Gastrocnemius medialis (tissue), 4 donors: ENCODE measurements at places on chromosomes 2 and 18. TPM values are rescaled to one million over a fixed set of nuclear protein-coding genes. Genes with fewer than 3 reads are reported as not detected.

Gene NGEF
- total RNA-seq, result 0.84 TPM

Gene CCBE1
- 0.71 TPM for total RNA-seq

Gene MAL
- total RNA-seq, result 0.64 TPM

DNA sequence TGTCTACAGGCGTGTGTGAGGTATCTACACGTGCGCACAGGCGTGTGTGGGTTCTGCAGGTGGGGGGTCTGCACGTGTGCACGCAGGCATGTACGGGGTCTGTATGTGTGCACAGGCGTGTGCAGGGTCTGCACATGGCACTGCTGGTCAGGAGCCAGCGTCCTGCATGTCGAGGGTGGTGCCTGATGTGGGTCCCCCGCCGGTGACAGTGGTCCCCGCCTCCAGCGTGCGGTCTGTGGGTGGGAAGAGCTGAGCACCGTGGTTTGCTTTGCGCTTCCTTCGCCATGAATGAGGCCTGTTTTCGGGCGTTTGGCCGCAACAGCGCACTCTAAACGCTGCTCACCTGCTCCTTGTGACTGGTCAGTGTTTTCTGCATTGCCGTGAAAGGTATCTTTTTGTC is 57.2 kb downstream of the CTDP1 start:
- H3K36me3 ChIP-seq, result peaks cover 82% of the 10 kb centered on the region
- no peak for DNase-seq
- H3K27me3 ChIP-seq, result no peaks in the 10 kb centered on the region
- H3K27ac ChIP-seq, result no peak overlapping the region
- no peaks in the 10 kb centered on the region for H3K4me1 ChIP-seq

- no peaks in the 10 kb centered on the region for H3K27me3 ChIP-seq
- no peak overlapping the region for H3K4me3 ChIP-seq
These were observed 890.6 kb upstream of the LRRTM1 start for GRCh38 chr2:81195017-81195773.

- H3K27ac ChIP-seq, result no peak overlapping the region
- H3K4me1 ChIP-seq, result no peaks in the 10 kb centered on the region
- no peaks in the 10 kb centered on the region for H3K36me3 ChIP-seq
These were observed 39.8 kb upstream of the ITPRID2 start for GRCh38 chr2:181851726-181852125.

DNA sequence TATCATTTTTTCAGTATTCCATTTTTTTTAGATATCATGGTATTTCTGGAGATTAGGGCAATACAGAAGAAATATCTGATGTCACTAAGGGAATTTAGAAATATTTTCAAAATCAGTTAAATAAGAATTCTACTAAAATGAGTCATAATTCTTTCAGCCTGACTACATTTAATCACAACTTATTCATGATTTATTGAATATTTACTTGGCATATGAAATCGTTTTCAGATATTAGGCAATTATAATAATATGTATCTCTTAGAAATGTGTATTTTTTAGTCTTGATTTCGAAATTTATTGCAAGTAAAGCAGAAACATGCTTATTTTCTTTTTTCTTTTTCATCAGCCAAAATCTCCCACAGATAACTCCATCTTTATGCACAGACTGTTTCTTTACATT is 142.2 kb downstream of the CCDC102B start:
- H3K27ac ChIP-seq, result no peak overlapping the region
- no peak for DNase-seq
- H3K4me3 ChIP-seq, result no peak overlapping the region
- H3K27me3 ChIP-seq, result no peaks in the 10 kb centered on the region
- H3K4me1 ChIP-seq, result no peaks in the 10 kb centered on the region

DNA sequence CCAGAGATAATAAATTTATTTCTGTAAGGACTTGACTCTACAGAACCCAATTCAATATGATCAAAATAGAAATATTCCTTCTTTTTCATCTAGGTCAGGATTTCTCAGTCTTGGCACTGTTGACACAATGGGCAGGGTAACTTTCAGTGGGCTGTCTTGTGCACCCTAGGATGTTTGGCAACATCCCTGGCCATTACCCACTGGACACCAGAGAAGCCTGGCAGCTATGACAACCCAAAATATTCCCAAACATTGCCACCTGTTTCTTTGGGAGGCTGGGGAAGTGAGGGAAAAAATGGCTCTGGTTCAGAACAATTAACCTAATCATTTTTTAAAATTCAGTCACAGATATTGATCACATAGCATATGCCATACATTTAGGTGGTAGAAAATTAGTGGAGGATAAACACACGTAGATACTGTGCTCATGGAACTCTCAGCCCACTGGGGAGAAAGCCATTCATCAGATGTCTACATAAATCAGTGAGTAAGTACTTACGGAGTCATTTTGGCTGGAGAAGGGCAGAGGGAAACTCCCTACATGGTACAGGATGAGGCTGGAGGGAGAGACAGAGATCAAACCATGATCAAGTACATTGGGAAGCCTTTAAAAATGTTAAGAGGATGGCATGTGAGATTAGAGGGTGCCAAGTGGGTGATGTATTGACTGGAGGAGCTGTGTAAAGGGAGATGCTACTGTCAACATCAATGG is 718 bp upstream of the TNP1 start:
- H3K4me1 ChIP-seq, result peaks cover 11% of the 10 kb centered on the region
- no peak overlapping the region for H3K27ac ChIP-seq
- no peaks in the 10 kb centered on the region for H3K36me3 ChIP-seq
- no peaks in the 10 kb centered on the region for H3K27me3 ChIP-seq
- no peak for DNase-seq
- no peak overlapping the region for H3K4me3 ChIP-seq

DNA sequence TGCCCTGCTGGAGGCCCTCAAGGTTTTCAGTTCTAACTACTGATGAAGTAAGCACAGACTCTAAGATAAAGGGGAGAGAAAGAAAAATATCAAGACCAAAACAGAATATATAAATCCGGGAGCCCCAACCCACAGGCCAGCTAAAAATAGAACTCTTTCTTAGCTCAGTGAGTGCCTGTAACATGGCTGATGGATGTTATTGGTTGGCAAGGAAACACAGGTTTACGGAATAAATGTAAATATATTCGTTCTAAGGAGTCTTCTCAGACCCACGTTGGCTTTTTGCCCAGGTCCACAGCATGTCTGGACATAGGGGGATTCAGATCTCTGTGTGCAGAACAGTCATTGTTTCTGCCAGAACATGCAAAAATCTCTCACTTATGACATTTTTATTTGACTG is 139.0 kb upstream of the SERPINE2 start:
- no peaks in the 10 kb centered on the region for H3K36me3 ChIP-seq
- no peaks in the 10 kb centered on the region for H3K27me3 ChIP-seq
- H3K4me1 ChIP-seq, result no peaks in the 10 kb centered on the region
- H3K27ac ChIP-seq, result no peak overlapping the region
- H3K4me3 ChIP-seq, result no peak overlapping the region

- H3K27me3 ChIP-seq, result no peaks in the 10 kb centered on the region
- H3K27ac ChIP-seq, result no peak overlapping the region
- H3K36me3 ChIP-seq, result no peaks in the 10 kb centered on the region
- H3K4me1 ChIP-seq, result no peaks in the 10 kb centered on the region
- H3K4me3 ChIP-seq, result no peak overlapping the region
These were observed 42.0 kb upstream of the HS6ST1 start for GRCh38 chr2:128360711-128361110.
